ENCODE measurements at places on chromosomes 5 and 9. TPM values are rescaled to one million over a fixed set of nuclear protein-coding genes. Genes with fewer than 3 reads are reported as not detected.

LEAP2 gene
- total RNA-seq: 1.5 TPM

ST8SIA4 gene
- total RNA-seq: 11.6 TPM

- H3K27ac ChIP-seq: no peak overlapping the region
- no peak overlapping the region for H3K4me3 ChIP-seq
- no peak for DNase-seq
- H3K4me1 ChIP-seq: no peaks in the 10 kb centered on the region
- no peaks in the 10 kb centered on the region for H3K27me3 ChIP-seq
- no peaks in the 10 kb centered on the region for H3K36me3 ChIP-seq
Measured at GRCh38 chr5:17087035-17087434, 130.4 kb upstream of the BASP1 start.

- no peak overlapping the region for H3K4me3 ChIP-seq
- H3K36me3 ChIP-seq: no peaks in the 10 kb centered on the region
- H3K4me1 ChIP-seq: no peaks in the 10 kb centered on the region
- no peaks in the 10 kb centered on the region for H3K27me3 ChIP-seq
- H3K27ac ChIP-seq: no peak overlapping the region
Measured at GRCh38 chr9:29439961-29440360, 1866.7 kb upstream of the C9orf72 start.

- H3K4me1 ChIP-seq: no peaks in the 10 kb centered on the region
- H3K27ac ChIP-seq: no peak overlapping the region
- DNase-seq: no peak
- H3K36me3 ChIP-seq: no peaks in the 10 kb centered on the region
Measured at GRCh38 chr5:179393078-179393477, 47.8 kb upstream of the ADAMTS2 start.

C5orf52 gene
- not detected for total RNA-seq

DNA sequence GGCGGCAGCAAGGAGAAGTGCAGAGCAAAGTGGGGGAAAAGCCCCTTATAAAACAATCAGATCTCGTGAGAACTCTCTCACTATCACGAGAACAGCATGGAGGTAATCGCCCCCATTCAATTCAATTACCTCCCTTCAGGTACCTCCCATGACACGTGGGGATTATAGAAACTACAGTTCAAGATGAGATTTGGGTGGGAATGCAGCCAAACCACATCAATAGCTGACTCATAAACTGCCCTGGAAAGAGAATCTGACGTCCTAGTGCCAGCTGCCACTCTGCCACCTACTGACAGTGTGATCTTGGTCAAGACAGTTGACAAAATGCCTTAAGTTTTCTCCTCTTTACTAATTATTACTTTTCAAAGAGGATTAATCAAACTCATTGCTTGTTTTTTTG is 128.3 kb downstream of the GPBP1 start:
- no peaks in the 10 kb centered on the region for H3K27me3 ChIP-seq
- peaks cover 4% of the 10 kb centered on the region for H3K4me1 ChIP-seq
- DNase-seq: no peak
- no peaks in the 10 kb centered on the region for H3K36me3 ChIP-seq
- no peak overlapping the region for H3K4me3 ChIP-seq

DNA sequence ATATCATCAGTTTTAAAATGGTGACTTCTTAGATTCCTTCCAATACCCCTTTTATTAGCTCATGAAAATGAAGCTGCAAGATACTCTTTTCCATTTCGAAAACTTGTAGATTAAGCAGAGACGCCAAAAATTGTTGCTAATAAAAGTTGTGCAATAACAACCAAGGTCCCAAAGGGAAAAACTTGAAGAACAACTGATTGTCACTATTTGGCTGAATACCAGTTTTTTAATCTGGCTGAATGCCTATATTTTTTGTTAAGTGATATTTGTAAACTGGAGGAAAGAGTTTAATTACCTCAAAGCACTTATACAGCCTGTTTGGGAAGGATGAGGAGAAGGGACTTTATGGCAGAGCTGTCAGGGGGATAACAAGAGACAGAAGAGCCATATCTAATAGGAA is 14.6 kb downstream of the C5orf58 start:
- no peak overlapping the region for H3K27ac ChIP-seq
- H3K36me3 ChIP-seq: no peaks in the 10 kb centered on the region
- no peak for DNase-seq
- H3K4me3 ChIP-seq: no peak overlapping the region
- no peaks in the 10 kb centered on the region for H3K4me1 ChIP-seq
- H3K27me3 ChIP-seq: no peaks in the 10 kb centered on the region

DNA sequence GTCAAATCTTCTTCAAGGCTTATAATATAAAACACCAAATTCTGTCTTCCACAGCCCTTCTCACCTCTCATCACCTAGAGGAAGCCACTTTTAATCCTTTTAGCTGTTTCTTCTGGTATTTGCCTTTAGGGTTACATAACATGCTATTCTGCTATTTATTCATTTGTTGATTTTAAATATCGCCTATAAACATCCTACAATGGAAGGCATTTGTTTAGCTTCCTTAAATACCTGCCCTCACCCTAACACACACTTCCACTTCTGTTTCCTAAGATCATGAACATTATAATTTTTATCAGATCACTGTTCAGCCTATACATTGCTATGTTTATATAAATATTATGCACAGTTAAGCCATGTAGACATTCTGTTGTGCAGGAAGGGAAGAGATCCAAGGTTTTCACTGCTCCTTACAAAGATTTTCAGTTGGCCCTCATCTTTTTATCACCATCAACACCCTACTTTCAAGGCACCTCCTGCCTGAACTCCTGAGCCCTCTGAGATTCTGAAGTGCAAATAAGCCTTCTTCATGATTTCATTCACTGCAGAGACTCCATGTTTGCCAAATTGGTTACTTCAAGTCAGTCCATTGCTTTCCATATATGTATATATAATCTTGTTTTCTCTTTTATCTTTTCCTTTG is 356.9 kb upstream of the ACTBL2 start:
- DNase-seq: no peak
- H3K4me1 ChIP-seq: no peaks in the 10 kb centered on the region
- H3K4me3 ChIP-seq: no peak overlapping the region
- H3K27ac ChIP-seq: no peak overlapping the region
- H3K36me3 ChIP-seq: no peaks in the 10 kb centered on the region
- H3K27me3 ChIP-seq: no peaks in the 10 kb centered on the region

GRCh38 chr9:129685220-129685932 is 19.9 kb downstream of the PRRX2 start:
- no peak overlapping the region for H3K27ac ChIP-seq
- no peaks in the 10 kb centered on the region for H3K4me1 ChIP-seq
- H3K27me3 ChIP-seq: no peaks in the 10 kb centered on the region
- no peak for DNase-seq
- no peak overlapping the region for H3K4me3 ChIP-seq

- DNase-seq: peak; percentile 21
- no peak overlapping the region for H3K4me3 ChIP-seq
- no peaks in the 10 kb centered on the region for H3K36me3 ChIP-seq
- no peaks in the 10 kb centered on the region for H3K4me1 ChIP-seq
- peaks cover 60% of the 10 kb centered on the region for H3K27me3 ChIP-seq
Measured at GRCh38 chr9:93954434-93955061, 607 bp downstream of the BARX1 start.

GRCh38 chr9:134088063-134088725 is 20.4 kb upstream of the BRD3 start:
- H3K27ac ChIP-seq: no peak overlapping the region
- DNase-seq: no peak
- no peaks in the 10 kb centered on the region for H3K4me1 ChIP-seq
- H3K36me3 ChIP-seq: no peaks in the 10 kb centered on the region
- H3K27me3 ChIP-seq: no peaks in the 10 kb centered on the region
- no peak overlapping the region for H3K4me3 ChIP-seq
